ENCODE measurements at places on chromosomes 16 and 17.

DNA sequence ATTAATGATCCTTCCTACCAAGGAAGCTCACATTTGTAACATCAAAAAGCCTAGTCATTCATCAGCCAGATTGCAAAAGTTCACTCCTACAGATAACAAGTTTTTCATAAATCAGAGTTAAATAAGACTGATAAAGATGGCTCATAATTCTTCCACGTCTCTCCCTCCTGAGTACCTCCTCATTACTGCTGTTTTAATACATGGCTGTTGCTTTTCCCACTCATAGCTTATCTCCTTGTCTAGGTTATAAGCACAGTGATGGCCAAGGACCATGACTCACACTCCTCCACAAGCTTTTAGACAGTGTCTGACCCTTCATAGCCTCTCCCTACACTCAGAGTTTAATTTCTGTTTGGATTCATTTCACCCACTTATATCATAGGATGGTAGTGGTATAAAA lies 100.9 kb upstream of the MON1B start:
- DNase-seq: no peak

DNA sequence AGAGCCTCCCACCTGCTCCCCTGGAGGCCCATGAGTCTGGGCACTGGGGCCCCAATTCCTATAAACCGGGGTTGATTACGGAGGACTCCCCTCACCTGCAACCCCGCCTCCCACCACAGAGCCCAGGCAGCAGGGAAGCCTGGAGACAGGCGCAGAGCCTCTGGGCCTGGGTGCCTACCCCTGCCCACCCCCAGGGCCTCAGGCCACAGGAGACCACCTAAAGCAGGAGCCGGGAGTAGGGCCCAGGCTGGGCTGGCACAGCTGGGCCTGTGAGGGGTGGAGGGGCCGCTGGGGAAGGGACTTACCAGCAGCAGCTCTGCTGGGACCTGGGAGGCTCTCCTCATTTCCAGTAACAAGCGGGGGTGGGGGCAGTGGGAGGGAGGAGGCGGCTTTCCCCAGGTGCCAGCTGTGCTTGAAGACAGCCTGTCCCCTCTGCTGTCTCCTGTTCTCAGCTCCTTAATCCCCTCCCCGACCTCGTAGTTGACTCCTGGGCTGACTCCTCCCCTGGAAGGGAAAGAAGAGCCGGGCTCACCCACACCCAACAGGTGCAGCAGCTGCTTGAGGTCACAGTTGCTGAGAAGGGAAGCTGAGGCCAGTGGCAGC lies 46.8 kb downstream of the TMEM235 start:
- DNase-seq: no peak

DNA sequence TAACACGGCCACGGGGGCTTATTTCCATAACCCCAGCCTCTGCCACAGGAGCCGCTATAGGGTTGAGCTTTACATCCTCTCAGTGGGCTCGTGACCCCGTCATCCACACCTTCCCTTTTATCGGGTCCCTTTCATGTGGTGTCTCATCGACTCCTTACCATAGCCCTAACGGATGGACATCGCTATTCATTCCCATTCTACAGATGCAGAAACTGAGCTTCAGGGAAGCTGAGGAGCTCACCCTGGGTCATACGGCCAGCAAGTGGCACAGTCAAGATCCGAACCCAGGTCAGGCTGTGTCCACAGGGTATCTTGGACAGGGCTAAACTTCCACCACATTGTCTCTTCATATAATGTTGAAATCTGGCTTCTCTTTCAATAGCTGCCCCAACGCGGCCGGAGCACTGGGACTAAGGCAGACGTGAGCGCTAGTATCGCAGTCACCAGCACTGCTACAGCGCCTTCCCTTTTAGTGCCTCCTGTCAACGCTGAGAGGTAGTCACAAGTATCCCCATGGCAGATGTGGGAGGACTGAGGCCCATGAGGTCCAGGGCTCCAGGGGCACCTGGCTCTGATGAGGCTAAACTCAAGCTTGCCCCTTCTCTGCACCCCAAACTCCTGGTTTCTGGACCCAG lies 50.8 kb downstream of the SOCS1 start:
- DNase-seq: no peak

GRCh38 chr16:86914876-86915717 lies 336.7 kb downstream of the FOXL1 start:
- no peak for DNase-seq

- no peak for DNase-seq
Measured at GRCh38 chr17:59828478-59828760, 64.3 kb downstream of the TUBD1 start.

GRCh38 chr17:62765351-62765750 lies 42.8 kb downstream of the MARCHF10 start:
- DNase-seq: no peak

GRCh38 chr17:7043182-7043496 lies 753 bp downstream of the SLC16A11 start:
- no peak for DNase-seq

GRCh38 chr17:58112970-58113631 lies 29.9 kb downstream of the DYNLL2 start:
- peak; percentile 95 for DNase-seq

DNA sequence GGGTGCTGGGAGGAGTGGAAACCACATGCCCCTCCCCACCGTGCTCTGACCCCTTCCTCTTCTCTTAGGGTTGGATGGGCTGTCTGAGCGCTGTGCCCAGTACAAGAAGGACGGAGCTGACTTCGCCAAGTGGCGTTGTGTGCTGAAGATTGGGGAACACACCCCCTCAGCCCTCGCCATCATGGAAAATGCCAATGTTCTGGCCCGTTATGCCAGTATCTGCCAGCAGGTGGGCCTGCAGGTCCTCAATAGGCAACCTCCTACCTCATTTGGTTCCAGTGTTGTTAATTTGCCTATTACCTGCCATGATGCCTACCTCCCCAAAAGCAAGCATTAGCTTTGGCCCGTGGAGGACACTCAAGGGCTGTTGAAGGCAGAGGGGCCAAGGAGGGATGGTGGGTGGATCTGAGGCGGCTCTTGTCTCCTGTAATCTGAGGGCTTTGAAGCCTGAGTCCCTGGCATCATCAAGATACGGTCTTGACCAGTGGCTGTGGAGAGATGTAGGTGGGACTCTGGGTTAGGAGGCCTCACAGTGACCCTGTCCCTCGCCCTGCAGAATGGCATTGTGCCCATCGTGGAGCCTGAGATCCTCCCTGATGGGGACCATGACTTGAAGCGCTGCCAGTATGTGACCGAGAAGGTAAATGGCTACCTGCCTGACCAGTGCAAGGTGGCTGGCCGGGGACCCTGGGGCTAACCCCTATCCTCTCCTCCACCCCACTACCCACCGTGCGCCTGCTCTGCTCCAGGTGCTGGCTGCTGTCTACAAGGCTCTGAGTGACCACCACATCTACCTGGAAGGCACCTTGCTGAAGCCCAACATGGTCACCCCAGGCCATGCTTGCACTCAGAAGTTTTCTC lies 3.4 kb downstream of the ALDOA start:
- DNase-seq: no peak

GRCh38 chr17:17849845-17850373 lies 13.1 kb upstream of the SREBF1 start:
- no peak for DNase-seq

GRCh38 chr16:70754851-70755600 lies 45.9 kb downstream of the VAC14 start:
- no peak for DNase-seq

DNA sequence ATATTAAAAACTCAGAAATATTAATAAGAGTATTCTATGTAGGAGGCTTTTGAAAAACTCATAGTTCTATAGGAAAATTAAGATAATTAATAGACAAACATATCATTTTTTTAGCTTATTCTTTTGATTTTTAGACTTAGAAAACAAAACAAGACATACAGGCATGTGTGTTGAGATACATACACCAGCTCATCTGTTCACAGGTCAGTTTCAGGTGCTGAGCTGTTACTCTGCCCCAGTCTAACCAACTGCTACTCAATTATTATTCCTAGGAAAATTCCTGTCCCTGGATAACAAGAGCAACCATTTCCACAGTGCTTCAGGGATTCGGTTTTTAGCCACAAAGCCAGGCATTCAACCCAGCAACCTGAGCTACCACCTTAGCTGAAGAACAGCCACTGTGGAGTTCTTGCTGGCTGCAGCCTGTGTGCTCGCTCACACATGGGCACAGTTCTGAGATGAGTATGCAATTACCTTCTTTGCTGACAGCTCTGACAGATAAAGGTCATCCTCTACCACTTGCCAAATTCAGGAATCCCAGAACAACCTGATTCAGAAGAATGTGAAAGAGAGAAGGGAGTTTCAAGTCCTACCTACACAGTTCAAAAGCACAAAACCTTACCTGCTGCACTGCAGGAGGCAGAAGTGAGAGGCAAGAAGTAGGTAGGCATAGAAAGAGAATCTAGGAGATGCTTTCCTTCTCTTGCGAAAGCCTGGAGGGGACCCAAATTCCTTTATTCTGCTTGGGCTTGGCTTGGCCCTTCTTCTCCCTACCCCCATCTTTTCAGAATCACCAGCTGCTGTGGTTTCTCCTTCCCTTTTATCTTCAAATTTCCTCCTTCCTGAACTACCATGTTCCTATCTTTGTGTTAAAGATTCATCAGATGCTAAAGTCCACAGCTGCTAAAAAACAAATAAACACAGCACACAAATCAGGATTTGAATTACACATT lies 62.7 kb downstream of the TEX2 start:
- no peak for DNase-seq

DNA sequence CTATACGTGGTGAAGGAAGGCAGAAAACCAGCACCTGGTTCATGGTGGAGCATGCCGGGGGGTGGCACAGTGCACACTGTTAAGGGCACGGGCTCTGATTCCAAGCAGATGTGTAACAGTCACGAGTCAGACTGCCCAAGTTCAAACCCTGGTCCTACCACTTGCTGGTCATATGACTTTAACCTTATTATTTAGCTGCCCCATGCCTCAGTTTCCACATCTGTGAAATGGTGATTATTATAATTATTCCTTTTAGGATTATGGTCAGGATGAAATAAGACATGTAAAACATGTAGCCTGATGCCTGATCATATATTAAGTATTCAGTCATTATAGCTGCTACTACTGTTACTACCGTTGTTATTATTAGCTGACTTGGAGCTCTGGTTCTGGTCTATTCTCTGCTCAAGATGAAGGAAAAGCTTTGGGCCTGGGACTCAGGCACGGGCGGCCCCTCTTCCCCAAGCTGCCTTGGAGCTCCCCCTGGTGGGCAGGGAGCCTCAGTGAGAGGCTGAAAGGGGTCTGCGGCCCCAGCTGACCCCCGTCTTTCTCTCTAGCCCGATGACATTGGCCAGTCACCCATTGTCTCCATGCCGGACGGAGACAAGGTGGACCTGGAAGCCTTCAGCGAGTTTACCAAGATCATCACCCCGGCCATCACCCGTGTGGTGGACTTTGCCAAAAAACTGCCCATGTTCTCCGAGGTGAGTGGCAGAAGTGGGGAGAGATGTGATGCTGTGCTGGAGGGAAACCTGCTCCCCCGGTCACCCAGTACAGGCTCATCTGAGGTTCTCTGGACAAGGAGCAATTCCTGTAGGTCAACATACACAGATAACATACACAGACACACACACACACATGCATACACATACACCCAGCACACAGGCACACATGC lies 14.0 kb downstream of the NR1D1 start:
- DNase-seq: no peak

- no peak for DNase-seq
Measured at GRCh38 chr17:2776589-2777241, 19.5 kb upstream of the RAP1GAP2 start.

GRCh38 chr16:25707982-25708583 lies 16.3 kb downstream of the HS3ST4 start:
- no peak for DNase-seq

GRCh38 chr16:23132775-23133463 lies 16.3 kb downstream of the USP31 start:
- DNase-seq: no peak

GRCh38 chr17:36592316-36592715 lies 637 bp downstream of the DHRS11 start:
- DNase-seq: no peak

- DNase-seq: no peak
Measured at GRCh38 chr17:8946476-8946875, 19.0 kb downstream of the PIK3R5 start.

DNA sequence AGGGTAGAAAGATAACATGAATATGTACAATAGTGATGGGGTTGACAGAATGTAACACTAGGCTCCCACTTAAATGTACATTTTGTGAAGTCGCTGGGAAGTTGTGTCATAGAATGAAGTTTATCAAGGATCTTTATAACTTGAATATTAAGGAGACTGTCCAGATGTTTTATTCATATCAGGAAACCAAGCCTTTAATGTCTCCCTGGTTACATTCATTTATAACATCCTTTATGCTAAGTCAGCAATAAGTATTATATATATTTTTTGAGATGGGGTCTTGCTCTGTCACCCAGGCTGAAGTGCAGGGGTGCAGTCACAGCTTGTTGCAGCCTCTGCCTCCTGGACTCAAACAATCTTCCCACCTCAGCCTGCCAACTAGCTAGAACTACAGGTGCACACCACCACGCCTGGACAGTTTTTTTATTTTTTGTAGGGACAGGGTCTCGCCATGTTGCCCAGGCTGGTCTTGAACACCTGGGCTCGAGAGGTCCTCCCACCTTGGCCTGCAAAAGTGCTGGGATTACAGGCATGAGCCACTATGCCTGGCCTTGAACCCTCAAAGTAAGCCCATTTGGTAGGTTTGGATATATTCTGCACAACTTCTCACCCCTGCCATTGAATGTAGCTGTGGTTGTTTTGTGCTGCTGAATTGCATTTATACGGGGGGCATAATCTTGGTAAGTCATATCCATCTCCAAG lies 14.1 kb downstream of the CLTC start:
- no peak for DNase-seq
